T-helper 9 cell (primary cell): ENCODE measurements at places on chromosomes 11 and 22.

GRCh38 chr22:48431536-48432315 is 1395.9 kb downstream of the BRD1 start:
- no peak for DNase-seq

GRCh38 chr11:104120493-104121137 is 43.3 kb downstream of the PDGFD start:
- no peak for DNase-seq

DNA sequence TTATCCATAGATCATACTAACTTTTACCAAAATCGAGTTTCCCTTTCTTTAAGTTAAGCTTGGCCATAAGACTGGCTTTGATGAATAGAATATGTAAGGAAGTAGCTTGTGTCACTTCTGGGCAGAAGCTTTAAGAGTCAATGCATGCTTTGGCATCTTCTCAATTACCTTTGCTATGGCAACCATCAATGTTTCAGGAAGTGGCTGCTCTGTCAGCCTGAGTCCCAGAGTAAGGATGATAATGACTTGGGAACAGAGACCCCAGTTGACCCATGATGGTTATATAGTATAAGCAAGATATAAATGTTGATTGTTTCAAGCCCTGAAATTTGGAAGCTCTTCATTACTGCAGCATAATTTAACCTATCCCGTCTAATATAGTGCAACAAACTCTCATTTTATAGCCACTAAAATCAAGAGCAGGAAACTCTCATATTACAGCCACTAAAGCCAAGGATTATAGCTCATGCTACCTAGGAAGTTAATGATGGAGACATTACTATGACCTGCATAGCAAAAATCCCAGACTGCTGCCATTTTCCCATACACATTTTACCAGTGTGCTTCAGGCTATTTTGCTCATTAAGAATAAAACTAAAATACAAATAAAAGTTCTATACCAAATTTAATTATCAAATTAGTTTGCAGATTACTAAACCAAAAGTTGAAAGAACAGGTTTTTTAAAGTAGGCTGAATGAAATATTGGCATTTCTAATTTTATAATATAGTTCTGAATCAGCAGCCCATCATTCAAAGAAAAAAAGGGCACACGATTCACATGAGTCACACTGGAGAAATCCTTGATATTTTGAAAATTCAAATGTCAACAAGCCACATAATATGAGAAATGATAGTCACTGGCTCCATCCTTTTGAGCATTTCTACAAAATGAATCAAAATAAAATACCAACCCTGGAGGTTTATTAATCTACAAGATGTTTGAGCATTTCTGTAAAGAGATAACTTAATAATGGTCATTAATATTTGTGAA is 23.8 kb downstream of the FSHB start:
- no peak for DNase-seq

DNA sequence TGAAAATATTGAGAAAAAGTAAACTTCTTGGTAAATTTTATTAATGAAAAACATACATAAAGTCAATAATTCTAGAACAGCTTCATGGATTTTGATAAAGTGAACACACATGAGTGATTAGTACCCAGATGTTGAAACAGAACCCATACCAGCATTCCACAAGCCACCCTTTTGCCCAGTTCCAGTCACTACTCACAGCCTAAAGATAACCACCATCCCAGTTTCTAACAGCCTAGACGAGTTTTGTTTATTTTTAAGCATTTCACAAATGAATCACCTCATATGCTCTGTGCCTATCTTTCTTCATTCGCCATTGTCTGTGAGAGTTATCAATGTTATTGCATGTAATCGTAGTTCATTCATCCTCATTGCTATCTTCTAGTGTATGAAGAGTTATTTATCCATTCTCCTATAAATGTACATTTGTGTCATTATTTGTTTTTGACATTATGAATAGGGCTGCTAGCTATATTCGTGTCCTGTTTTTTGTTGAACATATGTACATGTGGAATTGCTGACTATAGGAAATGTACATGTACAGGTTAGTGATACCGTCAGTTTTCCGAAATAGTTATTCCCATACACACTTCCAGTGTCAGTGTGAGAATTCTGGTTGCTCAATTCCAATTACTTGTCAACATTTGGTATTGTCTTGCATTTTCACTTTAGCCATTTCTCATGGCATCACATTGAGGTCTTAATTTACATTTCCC is 44.5 kb upstream of the TEAD1 start:
- DNase-seq, result no peak

GRCh38 chr22:21699643-21700042 is 33.8 kb downstream of the PPIL2 start:
- DNase-seq, result no peak

DNA sequence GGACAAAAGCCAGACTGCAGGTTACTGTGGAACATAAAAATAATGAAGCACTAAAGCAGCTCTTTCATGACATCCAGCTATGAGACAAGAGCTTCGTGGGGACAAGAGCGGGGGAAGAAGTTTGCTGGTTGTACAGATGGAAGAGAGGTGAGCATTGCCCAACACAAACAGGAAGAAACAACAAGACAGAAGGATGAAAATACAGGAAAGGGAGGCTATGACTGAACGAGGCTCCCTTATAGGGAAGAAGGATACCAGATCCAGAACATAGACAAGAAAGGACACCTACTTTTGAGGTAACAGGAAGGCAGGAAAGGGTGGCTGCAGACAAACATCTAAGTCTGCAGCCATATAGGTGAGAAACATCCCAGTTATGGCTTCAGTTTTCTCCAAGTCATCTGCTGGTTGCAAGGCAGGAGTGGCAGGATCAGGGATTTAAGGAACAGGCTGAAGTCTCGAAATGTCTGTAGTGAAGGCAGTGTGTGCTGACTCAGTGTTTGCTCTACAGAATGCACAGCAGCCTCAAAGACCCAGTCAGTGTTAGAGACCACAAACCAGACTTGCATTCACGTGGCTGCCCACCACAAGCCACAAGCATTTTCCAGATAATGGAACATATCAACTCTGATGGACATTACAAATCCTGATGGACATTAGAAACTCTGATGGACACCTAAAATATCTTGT is 1.9 kb downstream of the CLTCL1 start:
- DNase-seq, result no peak

- no peak for DNase-seq
Measured at GRCh38 chr22:19823902-19824211, 30.8 kb downstream of the GNB1L start.

GRCh38 chr22:25759825-25760231 is 17.8 kb downstream of the MYO18B start:
- DNase-seq, result no peak

GRCh38 chr11:102346748-102347461 is at the start of gene BIRC2:
Gene BIRC2 (plus strand): TSS chr11:102347214. CDS start chr11:102349855, 2,641 bp downstream.
- peak; percentile 95 for DNase-seq

DNA sequence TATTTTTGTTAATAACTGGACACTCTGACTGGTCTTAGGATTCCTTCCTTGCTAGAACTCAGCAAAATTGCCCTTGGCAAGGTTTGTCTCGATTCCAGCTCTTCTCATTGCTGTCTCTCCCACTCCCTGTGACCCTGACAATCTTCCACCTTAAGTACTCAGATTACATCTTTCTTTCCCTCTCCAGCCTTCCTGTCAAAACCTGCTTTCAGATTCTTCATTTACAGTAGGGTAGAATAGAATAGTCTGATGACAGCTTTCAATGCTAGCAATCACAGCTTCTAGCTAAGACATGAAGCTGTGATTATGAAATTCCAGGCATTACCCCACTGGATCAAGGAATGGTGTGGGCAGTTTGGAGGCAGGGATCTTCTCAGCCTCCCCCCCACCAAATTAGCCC is 39.2 kb upstream of the LMO2 start:
- DNase-seq, result no peak

GRCh38 chr22:46592390-46592872 is 27.8 kb upstream of the GRAMD4 start:
- DNase-seq, result no peak

GRCh38 chr11:65436412-65437032 is 13.9 kb downstream of the NEAT1 start:
- DNase-seq, result no peak

DNA sequence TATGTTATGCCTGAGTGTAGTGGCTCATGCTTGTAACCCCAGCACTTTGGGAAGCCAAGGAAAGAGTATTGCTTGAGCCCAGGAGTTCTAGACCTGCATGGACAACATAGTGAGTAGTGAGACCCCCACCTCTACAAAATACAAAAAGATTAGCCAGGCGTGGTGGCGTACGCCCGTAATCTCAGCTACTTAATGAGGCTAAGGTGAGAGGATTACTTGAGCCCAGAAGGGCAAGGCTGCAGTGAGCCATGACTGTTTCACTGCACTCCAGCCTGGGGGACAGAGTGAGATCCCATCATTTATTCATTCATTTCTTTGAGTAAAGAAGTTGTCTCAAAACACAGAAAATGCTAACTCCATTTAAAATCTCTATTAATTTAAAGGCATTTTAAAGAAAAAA is 1061.6 kb downstream of the JRKL start:
- no peak for DNase-seq

DNA sequence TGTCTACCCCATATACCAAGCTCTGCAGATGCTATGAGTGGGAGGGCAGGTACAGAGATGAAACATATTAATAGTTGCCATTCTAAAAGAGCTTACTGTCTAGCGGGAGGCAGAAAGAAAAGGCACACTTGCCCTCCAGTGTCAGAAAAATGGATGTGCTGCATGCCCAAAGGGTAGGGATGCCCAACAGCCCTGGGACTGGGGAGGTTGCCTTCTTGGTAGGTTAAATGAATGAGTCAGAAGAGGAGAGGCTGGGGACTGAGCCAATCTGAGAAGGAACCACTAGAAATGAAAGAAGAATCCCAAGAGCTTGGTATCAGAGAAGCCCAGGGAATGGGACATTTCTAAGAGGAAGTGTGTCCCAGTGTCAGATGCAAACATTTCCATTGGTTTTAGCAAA is 1.2 kb downstream of the BIRC3 start:
- peak; percentile 47 for DNase-seq

- DNase-seq, result no peak
Measured at GRCh38 chr11:68267881-68268240, 3.9 kb downstream of the C11orf24 start.

- no peak for DNase-seq
Measured at GRCh38 chr11:125092669-125093068, 18.8 kb downstream of the TMEM218 start.

GRCh38 chr11:46951864-46952263 is 15.3 kb downstream of the CSTPP1 start:
- DNase-seq, result no peak

GRCh38 chr11:69475141-69475865 is 6.2 kb upstream of the LINC01488 start:
- DNase-seq, result no peak

DNA sequence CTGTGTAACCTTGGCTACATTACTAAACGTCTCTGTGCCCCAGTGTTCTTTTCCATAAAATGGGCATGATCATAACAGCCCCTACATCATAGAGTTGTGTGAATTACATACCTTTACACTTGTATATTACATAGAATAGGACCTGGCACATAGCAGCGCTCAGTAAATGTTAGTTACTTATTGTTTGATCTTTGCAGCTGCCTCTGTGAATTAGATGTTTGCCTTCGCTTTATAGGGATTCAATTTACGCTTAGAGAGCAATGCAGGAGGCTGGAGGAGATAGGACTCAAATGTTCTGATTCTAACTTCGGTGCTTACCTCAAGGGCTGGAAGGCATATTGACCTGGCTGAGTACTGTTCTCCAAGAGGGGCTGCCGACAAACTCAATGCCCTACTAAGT is 10.4 kb upstream of the TIMP3 start:
- DNase-seq, result no peak

GRCh38 chr11:776561-777287 is 563 bp downstream of the GATD1 start:
- DNase-seq, result no peak

GRCh38 chr22:50606165-50606945 is 5.8 kb downstream of the MAPK8IP2 start:
- no peak for DNase-seq

DNA sequence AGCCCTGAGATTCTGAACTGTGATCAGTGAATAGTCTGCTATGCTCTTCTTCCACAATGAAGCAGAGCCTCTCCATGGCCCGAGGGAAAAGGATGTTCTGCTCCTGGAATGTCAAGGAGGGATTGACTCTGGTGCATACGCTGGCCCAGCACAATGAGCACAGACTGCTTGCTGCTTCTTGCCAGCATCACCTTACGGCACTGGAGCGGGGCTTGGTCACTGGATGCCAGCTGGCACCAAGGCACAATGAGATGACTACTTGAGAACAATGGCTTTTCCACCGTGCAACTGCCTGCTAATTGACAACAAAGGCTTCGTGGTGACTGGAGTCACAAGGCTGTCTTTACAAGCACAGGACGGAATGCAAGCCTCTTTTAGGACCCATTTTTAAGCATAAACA is 139.2 kb downstream of the DSCAML1 start:
- DNase-seq, result no peak

DNA sequence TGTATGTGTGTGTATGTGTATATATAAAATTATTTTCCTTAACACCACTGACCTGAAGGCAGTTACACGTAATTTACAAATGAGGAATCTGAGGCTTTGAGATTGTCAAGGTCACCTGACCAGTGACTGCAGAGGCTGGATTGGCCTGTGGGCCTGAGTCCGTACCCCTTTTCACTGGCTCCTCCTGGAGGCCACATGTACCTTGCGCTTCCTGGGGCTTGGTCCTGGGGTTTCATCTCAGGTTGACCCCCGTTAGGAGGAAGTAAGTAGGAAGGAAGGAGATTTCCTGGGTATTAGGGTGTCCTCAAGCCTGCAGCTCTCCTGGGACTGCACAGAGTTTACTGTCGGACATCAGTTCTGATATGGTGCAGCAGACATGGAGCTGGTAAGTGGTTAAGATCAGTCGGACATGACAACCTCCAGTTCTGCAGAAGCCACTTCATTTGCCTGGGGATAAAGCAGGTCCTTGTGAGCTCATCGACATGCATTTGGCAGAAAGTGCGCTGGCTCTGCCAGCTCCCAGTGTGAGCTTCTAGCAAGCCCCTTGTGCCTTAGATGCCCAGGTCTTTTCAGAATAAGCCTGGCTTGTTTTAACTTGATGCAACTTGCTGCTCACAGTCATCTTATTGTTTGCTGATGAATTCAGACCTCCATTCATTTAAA is 36.6 kb downstream of the ST3GAL4 start:
- DNase-seq, result no peak

DNA sequence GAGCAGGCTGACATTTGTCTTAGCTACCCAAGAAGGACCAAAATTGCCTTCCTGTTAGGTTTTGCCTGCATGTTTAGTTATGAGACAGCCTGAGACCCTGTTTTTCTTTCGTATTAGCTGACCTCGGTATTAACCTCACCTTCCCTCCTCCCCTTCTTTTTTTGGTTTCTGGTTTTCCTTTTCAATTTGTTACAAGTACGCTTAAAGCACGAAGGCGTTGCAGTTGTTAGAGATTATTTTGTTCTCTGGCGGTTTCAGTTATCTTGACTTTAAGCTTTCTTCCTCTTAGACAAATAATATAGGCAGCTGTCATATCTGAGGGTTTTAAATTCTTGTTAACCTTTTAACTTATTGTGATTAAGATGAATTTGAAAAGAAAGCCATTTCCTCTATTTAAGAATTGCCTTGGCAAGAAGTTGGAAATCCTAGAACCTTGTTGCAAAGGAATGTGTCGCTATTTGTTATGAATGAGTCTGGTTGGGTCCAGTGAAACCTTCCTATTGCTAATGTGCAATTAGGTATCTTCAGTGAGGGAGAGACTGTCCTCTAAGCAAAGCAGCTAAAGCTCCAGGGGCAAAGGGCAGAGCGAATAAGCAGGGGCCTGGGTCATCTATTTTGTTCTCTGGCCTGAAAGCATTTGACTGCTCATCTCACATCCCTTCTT is 45.7 kb downstream of the PACS1 start:
- no peak for DNase-seq
